Endodermal cell (in vitro differentiated cells): ENCODE measurements at places on chromosomes 11 and 22. TPM values are rescaled to one million over a fixed set of nuclear protein-coding genes. Genes with fewer than 3 reads are reported as not detected.

DNA sequence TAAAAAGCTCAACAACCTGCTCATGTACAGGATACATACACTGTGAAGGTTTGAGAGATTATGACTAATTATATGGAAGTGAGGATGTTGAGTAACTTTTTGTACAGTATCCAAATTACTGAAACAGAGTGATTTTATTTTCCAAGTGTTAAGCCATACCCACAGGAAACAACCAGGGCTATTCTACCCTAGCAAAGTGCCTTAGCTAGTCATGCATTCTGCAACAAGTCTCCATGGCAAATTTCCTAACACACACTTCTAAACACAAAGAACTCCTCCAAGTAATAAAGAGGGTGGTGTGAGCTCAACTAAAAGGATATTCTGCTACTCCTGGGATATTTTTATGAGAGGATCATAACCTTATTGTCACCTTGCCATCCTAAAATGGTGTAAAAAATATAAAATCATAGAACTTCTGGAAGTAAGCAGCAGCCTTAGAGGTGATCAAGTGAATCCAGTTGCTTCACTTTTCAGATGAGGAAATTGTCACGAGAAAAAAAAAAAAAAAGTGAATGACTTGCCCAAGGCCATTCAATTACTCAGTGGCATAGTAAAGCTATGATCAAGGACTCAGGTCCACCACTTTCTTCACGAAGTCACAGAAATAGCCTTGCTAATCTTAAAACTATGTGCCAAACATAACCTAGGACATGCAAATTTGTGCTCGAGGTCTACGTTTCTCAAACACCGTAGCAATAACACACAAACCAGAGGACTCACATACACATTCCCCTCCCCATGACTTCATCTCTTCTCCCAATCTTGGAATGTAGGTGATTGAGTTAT is 4.2 kb downstream of the LGR4 start:
- no peak for DNase-seq

- no peak for DNase-seq
Observed at GRCh38 chr11:79013509-79013908, 427.3 kb downstream of the TENM4 start.

DNA sequence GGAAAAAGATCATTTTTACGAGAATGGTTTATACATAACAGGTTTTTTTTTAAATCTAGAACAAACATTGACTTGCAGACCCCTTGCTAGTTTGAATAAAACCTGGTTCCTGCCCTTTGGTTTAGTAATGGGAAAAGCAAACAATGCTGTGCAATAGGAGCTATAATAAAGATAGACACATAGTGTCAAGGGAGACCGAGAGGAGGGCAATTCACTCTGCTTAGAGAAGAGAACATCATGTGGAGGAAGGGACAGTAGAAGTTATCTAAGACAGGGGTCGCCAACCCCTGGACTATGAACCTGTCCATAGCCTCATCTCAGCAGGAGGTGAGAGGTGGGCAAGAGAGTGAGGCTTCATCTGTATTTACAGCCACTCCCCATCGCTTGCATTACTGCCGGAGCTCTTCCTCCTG is 7.0 kb upstream of the RDX start:
- DNase-seq, result no peak

- peak; percentile 90 for DNase-seq
Observed at GRCh38 chr22:22954656-22955055, 67.0 kb downstream of the IGLL5 start.

DNA sequence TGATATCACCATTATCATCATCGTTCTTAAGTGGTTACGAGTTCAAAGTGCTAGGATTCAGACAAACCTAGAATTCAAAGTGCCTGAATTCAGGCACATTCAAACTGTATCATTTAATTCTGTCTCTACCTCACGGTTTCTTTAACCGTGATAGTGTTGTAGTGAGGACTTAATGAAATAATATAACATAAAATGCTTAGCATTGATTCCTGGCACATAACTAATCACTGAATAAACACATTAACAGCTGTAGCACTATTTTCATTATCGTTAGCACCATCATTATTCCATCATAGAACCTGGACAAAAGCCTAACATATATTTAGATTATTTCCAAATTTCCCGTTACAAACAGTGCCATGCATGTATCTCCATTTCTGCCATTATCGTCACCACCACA is 102.0 kb downstream of the WNT11 start:
- DNase-seq, result no peak

DNA sequence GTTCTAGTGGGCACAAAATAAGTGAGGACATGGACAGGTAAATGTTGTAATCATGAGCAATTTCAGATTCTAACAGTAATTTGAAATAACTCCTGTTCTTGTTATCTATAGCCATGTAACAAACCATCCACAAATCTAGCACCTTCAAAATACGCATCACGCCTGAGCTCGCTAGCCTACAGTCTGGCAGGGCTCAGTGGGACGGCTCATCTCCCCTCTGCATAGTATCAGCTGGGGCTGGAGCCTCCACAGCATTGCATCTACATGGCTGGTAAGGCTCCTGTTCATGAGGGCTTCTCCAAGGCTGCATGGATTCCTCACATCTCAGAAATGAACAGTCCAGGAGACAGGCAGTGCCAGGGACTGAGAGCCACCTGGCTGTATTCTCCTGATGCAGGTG is 112.6 kb downstream of the KCNQ1 start:
- DNase-seq, result peak; percentile 9

DNA sequence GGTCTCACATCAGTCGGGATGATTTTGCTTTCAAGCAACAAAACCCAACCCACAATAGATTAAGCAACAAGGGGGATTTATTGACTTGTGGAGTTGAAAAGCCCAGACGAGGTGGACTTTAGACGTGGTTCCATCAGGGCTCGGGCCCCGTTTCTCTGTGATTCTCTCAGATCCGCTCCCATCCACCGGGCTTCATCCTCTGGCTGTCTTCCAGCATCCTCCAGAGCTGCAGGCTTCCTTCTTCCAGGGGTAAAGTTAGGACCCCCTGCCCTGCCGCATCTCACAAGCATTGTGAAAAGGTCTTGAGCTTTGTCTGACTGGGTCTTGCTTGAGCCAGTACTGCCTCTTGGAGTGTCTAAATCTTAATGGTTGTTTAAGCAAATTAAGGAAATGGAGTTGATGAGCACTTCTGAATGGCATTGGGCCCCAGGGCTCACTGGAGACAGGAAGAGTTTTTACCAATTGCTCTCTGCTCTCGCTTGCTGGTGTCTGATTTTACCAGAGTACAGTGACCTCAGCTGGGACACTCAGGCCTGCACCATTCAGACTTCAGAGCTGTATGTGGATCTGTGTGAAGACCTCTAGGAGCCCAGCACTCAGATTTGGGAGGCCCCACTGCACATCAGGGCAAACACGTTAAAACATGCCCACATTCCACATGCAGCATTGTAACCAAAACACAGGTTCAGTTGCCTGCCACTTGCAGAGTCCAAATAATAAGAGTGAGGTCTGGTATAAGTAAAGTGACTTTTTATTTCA is 13.5 kb upstream of the FTH1 start:
- DNase-seq, result peak; percentile 49

GRCh38 chr11:32069361-32070058 is 21.4 kb upstream of the RCN1 start:
- DNase-seq, result no peak

GRCh38 chr11:67267188-67268080 is 1.2 kb downstream of the GRK2 start:
- no peak for DNase-seq

GRCh38 chr22:21916309-21916918 is 36.2 kb downstream of the PPM1F start:
- DNase-seq, result no peak

CCDC116 gene
- total RNA-seq, result 0.20 and 0.84 TPM in 2 replicates

P4HA3 gene
- total RNA-seq, result not detected in 2 replicates

DNA sequence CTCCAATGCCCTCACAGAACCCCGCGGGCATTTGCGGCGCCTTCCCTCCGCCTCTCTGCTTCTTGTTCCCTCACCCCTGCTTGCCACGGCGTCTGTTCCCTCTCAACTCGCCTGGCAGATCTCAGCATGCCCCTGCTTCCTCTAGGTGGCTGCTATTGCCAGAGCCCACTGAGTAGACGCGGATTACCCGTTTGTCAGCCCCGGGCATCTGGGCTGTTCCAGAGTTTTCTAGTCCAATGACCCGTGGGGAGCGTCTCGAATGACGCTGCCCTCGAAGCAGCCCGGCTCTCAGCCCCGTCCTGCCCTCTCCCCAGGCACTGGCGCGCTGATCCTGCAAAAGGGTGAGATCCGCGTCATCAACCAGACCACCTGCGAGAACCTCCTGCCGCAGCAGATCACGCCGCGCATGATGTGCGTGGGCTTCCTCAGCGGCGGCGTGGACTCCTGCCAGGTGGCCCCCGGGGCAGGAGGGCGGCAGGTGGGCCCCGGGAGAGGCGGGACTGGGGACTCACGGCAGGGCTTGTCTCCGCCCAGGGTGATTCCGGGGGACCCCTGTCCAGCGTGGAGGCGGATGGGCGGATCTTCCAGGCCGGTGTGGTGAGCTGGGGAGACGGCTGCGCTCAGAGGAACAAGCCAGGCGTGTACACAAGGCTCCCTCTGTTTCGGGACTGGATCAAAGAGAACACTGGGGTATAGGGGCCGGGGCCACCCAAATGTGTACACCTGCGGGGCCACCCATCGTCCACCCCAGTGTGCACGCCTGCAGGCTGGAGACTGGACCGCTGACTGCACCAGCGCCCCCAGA is 49.7 kb downstream of the ST14 start:
- DNase-seq, result peak; percentile 39

DNA sequence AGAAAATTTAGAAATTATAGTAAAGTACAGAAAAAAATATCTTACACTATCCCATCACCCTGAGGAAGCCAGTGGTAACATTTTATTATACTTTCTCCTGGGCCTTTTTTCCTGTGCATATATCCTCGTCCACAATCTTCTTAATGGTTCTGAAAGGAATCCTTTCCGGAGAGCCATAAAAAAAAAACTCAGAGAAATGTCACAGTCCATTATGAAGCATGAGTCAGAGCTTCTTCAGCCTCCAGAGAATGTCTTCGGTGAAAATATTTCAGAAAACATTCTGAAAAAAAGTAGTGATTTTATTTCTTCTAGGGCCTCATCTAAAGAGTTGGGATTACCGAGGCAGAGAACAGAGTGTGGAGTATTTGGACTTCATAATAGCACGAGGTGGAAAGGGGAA is 163.4 kb downstream of the INSC start:
- no peak for DNase-seq

GRCh38 chr11:88704485-88704884 is 361.3 kb downstream of the GRM5 start:
- DNase-seq, result no peak

DLG2 gene
- total RNA-seq, result 10.6 and 11.4 TPM in 2 replicates

GRCh38 chr22:17808693-17809403 is 34.6 kb upstream of the BID start:
- peak; percentile 71 for DNase-seq

DNA sequence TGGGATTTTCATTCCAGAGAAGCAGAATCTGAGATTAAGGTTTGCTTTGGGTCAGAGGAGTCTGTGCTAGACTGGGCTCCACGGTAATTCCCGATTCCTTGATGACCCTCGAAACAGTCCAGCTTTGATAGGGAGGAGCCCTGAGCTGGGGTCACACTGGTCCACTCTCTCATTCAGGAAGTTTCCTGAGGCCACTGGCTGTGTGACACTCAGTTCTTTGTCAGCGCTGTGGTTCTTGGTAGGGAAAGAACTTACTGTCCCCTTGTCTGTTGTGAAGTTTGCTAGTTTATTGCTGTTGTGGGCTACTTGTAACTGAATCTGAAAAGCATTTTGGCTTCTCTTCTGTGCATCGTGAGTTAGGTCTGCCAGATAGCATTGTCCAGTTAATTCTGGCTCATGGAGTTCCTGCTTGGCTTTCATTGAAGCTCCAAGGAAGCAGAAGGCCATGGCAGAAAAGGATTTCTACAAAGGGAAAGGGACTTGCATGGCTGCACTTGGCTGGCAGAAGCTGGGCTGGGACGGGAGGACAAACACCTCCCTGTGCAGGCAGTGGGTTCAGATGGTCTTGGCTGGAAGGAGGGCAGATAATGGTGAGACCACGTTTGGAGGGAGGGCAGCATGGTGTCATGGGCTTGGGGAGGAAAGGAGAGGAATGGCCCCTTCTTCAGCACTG is 23.3 kb downstream of the BCR start:
- no peak for DNase-seq

DNA sequence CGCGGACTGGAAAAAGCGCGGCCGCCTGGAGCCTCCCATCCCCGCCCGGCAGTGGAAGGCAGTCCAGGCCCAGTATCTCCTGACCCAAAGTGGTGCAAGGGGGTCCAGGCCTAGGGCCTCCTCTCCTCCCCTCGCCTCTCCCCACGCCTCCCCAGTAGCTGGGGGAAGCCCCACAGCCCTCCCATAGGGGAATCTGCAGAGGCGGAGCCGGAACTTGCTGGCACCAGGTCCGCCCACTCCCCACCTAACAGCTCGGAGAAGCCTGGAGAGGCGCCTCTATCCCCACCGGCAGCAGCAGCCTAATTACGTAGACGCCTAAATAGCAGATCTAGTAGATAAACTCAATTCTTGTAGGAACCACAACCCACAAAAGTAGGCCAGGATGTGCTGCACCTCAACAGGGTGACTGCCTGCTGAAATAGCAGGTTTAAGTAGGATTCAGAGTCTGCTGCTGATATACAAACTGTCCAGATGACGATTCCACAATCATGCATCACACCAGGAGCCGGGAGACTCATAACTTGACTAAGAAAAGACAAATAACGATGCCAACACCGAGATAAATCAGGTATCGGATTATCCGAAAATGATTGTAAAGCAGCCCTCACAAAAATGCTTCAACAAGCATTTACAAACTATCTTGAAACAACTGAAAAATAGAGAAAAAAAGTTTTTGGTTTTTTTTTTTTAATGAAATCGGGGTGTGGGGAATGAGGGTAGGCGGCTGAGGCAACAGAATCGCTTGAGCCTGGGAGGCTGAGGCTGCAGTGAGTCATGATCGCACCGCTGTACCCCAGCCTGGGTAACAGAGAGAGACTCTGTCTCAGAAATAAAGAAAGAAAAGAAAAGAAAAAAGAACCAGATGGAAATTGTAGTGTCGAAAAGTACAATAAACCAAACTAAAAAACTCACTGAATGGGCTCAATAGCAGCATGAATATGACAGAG is 11.4 kb upstream of the BRD1 start:
- peak; percentile 75 for DNase-seq

ZP1 gene
- total RNA-seq, result not detected in 2 replicates

DNA sequence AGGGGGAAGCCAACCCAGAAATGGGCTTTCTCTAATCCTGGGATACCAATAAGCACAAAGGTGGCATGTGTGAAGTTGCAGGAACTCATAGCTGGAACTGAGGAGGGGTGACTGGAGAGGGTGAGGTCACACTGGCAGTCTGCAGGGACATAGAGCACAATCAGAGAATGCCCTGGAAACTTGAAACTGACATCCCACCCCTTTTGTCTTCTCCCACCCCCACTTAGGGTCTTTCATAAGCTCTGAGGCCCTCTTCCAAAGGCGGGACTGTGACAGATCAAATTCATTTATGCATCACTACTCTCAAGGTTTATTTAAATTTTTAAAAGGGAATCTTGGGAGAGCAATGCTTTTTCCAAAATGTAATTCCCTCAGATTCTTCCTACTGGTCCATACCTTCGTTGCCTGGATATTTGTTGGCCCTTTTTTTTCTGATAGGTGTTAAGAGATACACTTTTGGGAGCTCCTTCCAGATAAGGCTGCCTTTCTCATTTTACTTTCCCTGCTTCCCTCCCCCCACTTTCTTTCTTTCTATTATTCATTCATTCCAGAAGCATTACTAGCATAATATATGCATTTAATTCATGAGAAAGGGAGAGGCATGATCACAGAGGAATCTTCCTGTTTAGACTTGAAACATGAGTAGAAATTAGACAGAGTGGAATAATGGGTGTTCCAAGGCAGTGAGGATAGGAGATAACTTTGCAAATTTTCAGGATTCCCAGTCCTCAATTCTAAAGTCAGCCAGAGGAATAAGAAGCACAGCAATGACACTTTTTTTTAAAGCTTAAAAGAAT is 14.8 kb downstream of the OR51E2 start:
- no peak for DNase-seq

SMIM35 gene
- not detected in 3 replicates for total RNA-seq

GRCh38 chr11:97729546-97730272 is 1291.0 kb upstream of the CNTN5 start:
- no peak for DNase-seq
